ENCODE measurements at places on chromosomes 16 and 17.
A peak's percentile ranks its signal among the peaks of the same experiment; 100 is the strongest.

DNA sequence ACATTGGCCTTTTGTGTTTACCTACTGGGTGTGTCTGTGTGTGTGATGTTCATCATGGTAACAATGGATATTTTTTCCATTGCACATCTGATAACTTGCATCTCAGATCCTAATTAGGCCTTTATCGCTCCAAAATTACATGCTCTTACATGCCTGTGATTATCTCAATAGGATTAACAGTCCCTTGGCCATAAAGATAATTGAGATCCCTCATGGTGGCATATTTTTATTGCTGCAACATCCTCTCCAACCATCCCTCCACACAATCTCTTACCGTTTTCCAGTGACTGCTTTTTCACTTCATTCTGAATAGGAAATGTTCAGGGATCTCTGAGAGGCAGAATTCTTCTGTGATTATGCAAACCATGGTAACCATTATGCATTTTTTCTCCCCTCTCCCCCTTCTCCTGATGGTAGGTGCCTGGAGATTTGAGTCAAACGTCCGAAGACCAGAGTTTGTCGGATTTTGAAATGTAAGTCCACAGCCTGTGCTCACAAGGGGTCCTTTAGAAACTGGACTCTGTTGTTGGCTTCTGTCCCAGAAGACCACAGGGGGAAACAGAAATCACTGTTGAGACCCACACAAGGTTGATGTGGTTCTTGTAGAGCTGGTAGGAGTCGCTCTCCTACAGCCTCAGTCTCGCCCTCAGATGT is 405.5 kb downstream of the CPPED1 start:
- no peak for DNase-seq

- no peak for DNase-seq
Measured at GRCh38 chr17:27562777-27563455, 68.1 kb upstream of the LGALS9 start.

- DNase-seq: no peak
Measured at GRCh38 chr16:72999541-73000019, 48.3 kb downstream of the ZFHX3 start.

DNA sequence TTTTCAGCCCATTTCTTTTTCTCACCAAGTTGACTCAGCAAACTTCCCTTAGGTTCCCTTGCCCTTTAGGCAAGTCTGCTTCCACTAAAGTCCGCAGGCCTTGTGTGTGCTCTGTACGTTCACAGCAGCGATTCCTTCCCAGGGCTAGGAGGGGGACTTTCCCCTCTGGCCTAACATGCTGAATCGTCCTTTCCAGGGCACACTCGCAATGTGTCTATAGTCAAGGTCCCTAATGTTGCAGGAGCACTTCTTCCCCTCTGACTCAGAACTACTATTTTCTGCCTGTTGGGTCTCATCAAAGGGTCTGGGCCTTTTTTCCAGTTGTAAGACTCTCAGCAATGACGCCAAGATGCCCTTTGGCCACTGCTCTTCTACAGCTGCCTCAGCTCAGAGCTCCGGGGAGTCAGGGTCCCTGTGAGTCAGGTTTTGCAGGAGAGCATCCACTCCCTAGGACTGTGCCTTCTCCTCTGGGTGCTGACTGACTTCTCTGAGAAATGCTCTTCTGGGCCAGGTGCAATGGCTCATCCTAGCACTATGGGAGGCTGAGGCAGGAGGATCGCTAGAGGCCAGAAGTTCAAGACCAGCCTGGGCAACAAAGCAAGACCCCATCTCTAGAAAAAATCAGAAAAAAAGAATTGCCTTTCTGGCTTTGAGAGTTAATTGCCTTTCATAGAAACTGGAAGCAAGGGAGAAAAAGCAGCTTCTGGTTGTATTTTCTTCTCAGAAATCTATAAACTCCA is 64.4 kb upstream of the TBX2 start:
- DNase-seq: no peak

- DNase-seq: no peak
Measured at GRCh38 chr17:62592341-62593099, 35.0 kb upstream of the MRC2 start.

DNA sequence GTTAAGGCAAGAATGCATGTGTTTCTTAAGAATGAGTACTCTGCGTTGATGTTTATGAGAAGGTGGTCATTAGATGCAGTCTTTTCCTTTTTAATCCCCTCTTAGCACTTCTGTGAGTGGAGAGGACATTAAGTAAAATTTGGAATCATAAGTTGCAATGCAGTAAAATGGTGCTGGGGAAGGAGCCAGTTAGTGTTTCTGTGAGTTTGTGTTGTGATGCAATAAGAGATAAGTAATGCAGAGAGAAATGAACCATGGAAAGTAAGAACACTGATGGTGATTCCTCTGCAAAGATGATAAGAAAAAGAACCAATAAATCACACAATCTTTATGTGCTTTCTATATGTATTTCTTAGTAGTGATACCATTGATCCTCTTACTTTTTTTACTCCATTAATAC is 20.0 kb downstream of the ABHD15 start:
- DNase-seq: no peak

DNA sequence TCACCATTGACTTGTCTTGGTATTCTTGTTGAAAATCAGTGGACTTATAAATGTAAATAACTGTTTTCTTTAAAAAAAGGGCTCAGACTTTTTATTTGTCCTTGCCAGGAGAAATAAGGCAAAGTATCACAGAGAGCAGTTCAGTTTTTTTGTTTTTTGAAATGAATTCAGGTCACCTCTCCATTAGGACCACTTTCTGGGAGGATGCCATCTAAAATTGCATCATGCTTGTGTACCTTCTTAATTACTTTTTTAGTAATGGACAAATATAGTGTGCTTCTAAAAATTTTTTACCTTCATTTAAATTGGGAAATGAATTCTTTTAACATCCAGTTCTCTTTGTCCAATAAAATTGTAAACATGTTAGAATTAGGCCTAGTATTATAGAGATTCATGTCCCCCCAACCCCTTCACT is 210.0 kb downstream of the BCAS3 start:
- DNase-seq: no peak

DNA sequence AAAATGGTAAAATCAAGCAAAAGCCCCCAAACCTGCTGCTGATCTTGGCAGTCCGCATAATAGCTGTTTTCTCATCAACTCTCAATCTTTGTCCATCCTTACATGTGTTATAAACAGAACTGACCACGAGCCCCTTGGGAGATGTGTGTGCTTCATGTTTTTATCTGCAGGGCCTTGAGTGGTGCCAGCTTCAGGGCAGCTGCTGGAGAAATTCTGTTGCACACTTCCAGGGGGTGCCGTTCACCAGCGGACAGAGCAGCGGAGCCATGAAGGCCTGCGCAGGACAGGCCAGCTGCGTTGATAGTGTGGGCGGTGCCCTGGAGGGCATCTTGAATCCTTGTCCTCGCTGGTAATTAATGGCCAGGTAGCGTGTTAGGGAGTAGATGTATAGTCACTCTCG is 20.1 kb downstream of the MPRIP start:
- no peak for DNase-seq

DNA sequence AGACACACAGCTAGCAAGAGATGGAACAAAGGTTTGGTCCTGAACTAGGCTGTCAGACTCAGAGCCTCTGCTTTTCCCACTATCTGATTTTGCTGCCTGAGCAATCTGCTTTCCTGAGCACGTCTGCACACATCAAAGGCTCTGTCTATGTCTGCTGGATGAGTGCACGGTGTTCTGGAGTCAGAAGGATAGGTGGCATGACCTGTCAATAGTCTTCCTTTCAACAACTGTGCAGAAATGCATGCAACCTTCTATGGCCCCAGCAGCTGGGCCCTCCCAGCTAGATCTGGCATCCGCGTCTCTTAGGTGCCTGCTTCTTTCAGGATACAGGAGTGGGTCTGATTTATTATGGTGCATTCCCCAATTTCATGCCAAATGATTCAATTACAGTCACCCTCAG is 138.3 kb downstream of the UTP18 start:
- no peak for DNase-seq

DNA sequence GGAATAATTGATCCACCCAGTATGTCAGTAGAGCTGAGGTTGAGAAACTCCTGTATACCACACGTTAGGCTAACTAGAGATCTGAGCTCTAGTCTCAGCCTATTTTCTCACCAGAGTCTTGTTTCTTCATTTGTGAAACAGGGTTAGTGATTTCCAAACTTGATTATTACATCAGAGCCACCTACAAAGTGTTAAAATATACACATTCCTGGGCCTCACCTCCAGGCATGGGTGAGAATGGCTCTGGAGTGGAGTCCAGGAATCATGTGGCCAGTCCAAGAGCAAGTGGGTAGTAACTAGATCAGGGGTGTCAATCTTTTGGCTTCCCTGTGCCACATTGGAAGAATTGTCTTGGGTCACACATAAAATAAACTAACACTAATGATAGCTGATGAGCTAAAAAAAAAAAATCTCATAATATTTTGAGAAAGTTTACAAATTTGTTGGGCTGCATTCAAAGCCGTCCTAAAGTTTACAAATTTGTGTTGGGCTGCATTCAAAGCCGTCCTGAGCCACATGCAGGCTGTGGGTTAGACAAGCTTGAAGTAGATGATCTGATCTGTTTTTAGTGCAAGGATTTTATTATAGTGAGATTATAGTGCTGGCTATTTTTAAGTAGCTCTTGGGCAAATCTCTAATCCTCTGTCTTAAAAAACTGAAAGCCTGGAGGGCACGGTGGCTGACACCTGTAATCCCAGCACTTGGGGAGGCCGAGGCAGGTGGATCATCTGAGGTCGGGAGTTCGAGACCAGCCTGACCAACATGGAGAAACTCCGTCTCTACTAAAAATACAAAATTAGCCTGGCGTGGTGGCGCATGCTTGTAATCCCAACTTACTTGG is 20.4 kb downstream of the PRCD start:
- no peak for DNase-seq

DNA sequence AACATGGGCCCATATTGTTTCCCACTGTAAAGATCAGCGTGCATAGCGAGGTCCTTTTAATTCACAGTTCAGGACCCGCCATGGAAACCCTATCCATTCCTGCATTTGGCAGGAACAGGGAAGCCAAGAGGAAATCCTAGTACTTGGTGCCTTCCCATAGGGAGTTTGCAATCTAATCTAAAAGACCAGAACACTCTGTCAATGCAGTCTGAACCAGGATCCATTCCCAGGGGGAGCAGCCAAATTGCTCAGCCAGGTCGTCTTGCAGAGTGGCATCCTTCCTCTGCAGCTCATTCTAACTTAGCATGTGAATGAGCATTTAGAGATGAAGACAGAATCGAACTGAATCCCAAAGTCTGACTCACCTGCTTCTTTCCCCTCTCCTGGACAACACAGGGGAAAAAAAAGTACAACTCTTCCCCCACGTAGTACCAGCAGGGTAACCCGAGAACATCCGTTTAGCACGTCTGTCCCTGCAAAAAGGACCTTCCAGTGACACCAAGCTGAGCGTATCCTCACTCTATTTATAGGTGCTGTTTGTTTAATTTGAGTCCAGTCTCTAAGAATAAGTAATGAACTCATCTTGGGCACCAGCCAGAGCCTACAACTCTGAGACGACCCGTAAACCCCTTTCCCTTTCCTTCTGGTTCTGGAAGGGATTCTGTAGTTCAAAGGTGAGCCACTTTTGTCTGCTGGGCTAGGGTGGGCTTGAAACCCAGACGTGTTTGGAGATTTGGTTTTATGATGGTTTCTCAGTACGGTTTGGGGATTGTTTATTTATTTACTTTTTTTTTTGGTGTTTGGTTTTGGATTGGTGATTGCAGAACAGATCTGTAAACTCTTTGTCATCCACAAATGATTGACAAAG is 74.5 kb downstream of the ERCC4 start:
- no peak for DNase-seq

- no peak for DNase-seq
Measured at GRCh38 chr16:2078691-2079090, 30.9 kb downstream of the TSC2 start.

DNA sequence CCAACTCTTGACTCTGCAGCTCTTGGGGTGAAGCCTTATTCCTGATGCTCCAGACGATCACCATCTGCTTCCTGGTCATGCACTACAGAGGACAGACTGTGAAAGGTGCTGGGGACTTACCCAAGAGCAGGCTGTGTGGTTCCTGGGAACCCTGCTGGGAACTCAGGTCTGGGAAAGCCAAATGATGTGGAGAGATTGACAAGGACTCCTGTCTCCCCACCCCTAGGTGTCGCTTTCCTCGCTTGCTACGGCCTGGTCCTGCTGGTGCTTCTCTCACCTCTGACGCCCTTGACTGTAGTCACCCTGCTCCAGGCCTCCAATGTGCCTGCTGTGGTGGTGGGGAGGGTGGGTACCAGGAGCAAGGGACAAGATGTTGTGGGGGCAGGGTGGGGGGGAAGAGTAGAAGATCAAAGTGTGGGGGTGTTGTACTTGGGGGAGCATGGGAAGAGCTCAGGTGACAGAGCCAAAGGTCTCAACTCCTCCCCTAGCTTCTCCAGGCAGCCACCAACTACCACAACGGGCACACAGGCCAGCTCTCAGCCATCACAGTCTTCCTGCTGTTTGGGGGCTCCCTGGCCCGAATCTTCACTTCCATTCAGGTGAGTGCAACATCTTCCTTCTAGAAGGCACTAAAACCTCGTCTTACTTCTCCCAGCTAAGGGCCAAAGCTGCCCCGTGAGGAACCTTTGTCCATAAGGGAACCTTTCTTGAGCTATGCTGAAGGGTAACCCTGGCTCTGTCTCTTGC is 3.0 kb downstream of the SOX15 start:
- peak; percentile 45 for DNase-seq

DNA sequence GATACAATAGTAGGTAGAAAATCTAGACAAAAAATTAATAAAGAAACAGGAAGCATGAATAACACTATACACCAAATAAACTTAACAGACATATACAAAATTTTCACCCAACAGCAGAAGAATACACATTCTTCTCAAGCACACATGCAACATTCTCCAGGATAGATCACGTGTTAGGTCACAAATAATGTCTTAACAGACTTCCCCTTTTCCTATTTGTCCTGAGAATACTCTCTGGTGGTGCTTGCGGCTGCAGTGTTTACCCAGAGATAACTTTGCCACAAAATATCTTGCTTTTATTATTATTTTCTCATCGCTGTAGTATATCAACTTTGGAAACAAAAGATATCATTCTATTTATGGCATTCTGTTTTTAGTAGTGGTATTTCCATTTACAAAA is 40.6 kb upstream of the ZNF267 start:
- no peak for DNase-seq

DNA sequence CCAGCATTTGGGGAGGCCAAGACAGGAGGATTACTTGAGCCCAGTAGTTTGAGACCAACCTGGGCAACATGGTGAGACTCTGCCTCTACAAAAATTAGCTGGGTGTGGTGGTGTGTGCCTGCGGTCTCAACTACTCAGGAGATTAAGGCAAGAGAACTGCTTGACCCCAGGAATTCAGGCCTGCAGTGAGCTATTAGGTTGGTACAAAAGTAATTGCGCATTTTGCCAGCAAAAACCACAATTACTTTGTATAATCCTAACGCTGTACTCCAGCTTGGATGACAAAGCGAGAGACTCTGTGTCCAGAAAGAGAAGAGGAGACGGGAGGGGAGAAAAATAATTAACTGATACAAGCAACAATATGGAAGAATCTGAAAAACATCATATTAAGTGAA is 32.7 kb downstream of the YWHAE start:
- no peak for DNase-seq

GRCh38 chr17:75012346-75013091 is at the start of gene MRPL58:
Gene MRPL58, plus strand, starts transcription at chr17:75012670. Its CDS starts 17 bp downstream, at chr17:75012687.
- DNase-seq: peak; percentile 94

DNA sequence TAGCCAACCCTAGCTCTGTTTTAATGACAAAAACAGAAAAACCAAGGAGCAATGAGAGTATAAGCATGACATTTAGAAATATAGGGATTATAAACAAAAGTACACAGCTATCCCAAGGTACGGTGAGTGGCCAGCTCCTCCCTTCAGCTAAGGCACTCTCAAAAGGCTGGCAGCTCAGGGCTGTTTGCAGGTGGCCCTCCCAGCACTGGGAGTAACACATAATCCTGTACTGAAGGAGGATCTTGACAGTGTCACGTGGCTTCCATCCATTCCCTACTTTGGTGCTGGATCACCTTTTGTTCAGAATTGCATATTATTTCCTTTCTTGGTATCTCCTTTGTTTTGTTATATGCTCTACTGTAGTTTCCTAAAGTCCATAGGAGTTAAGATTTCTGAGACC is 500.8 kb downstream of the KCNJ18 start:
- peak; percentile 22 for DNase-seq
